ENCODE measurements at places on chromosomes 6 and 20. TPM values are rescaled to one million over a fixed set of nuclear protein-coding genes. Genes with fewer than 3 reads are reported as not detected.

- no peak for DNase-seq
Measured at GRCh38 chr6:69693762-69694161, 103.0 kb downstream of the LMBRD1 start.

Gene TPD52L1
- total RNA-seq, result 16.9 TPM

Gene GTSF1L
- total RNA-seq, result not detected

DNA sequence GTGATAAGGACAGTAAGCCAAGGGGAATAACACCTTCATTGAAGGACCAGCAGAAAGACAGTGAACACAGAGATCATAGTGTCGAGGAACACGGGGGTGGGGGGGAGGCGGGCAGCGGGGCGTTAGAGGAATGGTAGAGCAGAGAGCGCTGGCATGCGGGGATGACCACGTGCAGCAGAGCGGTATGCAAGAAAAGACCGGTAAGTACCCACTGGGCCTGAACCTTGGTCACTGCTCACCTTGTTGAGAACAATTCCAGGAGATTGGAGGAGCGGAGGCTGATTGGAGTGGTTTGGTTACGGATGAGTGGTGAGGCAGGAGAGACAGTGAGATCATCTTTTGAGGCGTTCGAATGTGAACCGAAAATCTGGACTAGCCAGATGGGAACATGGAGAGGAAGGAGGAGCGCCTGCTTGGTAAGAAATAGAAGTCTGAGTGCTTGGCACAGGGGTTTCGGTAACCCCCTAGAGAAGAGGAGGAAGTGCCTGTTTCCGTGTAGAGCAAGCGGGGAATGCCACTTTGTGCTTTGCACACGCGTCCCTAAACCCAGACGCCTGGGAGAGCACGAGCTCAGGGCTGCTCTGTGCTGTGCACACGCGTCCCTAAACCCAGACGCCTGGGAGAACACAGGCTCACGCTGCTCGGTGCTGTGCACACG lies 70.0 kb downstream of the FAM120B start:
- no peak for DNase-seq

Gene DLGAP4
- total RNA-seq, result 43.1 TPM

- no peak for DNase-seq
Measured at GRCh38 chr6:15252195-15252594, 6.3 kb downstream of the JARID2 start.

GRCh38 chr6:129393654-129394053 lies 316.3 kb downstream of the ARHGAP18 start:
- DNase-seq, result no peak

All from colonic mucosa (tissue), 4 donors.